Suprapubic skin (tissue), 4 donors: ENCODE measurements at places on chromosomes 12 and 14. TPM values are rescaled to one million over a fixed set of nuclear protein-coding genes. Genes with fewer than 3 reads are reported as not detected.

Gene PHLDA1
- 27.5 TPM for total RNA-seq

- no peaks in the 10 kb centered on the region for H3K4me1 ChIP-seq
- no peak overlapping the region for H3K27ac ChIP-seq
- no peak for DNase-seq
- peaks cover 8% of the 10 kb centered on the region for H3K27me3 ChIP-seq
Measured at GRCh38 chr14:57319636-57320192, 50.9 kb downstream of the AP5M1 start.

Gene CCDC177
- not detected for total RNA-seq

DNA sequence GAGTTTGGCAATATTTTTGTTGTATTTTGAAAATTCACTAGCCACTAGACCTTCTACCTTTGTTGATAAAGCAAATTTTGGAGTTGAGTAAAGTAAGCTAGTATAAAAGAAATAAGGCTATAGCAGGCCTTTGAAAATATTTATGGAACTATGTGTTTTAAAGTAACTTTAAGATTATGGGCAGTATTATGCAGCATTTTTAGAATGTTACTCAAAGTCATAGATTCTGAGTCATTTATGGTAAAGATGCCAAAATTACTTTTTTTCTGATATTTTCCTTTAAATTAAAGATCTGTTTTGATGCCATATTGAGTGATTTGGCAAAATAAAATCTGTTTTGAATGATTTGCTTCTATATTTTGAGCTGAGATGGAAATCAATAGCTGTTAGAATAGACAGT lies 57.2 kb downstream of the SYNE2 start:
- no peak overlapping the region for H3K4me3 ChIP-seq
- no peak overlapping the region for H3K27ac ChIP-seq
- H3K27me3 ChIP-seq: no peaks in the 10 kb centered on the region
- peaks cover 11% of the 10 kb centered on the region for H3K36me3 ChIP-seq

DNA sequence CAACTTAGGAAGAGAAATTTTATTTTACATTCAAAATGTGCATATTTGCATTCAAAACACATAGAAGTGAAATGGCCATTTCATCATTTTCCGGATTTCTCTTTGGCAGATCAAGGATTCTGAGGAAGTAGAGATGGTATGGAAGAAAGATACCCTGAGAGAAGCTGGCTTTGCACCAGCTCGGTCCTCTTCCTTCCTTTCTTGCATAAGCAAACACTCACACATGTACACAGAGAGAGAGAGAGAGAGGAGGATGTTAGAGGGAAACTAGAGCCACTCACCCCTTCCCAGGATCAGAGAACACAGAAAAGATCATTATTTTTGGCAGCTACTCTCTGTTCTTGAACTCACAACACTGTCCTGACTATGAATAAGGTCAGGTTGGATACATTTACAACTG lies 15.6 kb upstream of the PLEKHD1 start:
- H3K27ac ChIP-seq: no peak overlapping the region
- no peak for DNase-seq
- no peaks in the 10 kb centered on the region for H3K4me1 ChIP-seq

DNA sequence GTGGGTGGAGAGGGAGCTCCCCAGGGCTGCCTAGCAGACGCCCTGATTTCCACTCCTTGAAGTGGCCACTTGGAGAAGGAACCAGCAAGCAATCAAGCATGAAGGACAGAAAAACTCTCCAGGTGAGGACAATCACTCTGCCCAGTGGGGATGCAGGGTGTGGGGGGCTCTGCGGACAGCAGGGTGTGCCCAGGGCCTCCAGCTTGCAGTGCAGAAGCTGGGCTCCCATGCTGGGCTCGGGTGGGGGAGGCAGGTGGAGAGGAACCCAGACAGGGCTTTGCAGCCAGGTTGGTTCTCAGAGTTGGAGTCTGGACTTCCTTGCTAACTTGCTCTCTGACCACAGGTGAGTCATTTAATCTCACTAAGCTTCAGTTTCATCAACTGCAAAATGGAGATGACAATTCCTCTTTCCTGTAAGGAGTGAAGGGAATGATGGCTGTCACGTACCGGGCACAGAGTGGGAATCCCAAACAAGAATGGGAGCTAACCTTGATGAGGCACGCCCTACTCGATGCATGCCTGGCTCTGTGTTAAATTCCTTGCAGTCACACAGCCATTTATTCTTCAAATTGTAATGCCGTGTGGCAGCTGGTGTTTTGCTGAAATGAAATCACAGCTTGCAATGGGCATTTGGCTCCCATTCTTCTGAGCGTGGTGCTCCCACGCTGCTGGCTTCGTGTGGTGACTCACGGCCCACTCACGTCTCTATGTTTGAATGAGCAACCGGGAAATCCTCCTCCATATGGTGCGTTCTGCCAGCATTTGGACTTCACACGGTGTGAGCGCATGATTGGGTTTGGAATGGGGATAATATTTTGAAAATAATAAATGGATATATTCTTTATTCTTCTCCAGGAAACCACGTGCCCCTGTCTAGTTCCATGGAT lies 75.2 kb downstream of the PRIMA1 start:
- H3K27me3 ChIP-seq: peaks cover 16% of the 10 kb centered on the region
- no peak overlapping the region for H3K4me3 ChIP-seq
- DNase-seq: no peak
- no peaks in the 10 kb centered on the region for H3K4me1 ChIP-seq
- no peaks in the 10 kb centered on the region for H3K36me3 ChIP-seq

Gene AP1G2
- 415 TPM for total RNA-seq

Gene INHBC
- not detected for total RNA-seq
